ENCODE measurements at places on chromosomes 12 and 14. TPM values are rescaled to one million over a fixed set of nuclear protein-coding genes. Genes with fewer than 3 reads are reported as not detected.
A peak's percentile ranks its signal among the peaks of the same experiment; 100 is the strongest.

GRCh38 chr14:103384450-103385151, 614 bp upstream of the MARK3 start:
- peak overlapping the region; percentile 98 for H3K27ac ChIP-seq
- no peaks in the 10 kb centered on the region for H3K36me3 ChIP-seq

DNA sequence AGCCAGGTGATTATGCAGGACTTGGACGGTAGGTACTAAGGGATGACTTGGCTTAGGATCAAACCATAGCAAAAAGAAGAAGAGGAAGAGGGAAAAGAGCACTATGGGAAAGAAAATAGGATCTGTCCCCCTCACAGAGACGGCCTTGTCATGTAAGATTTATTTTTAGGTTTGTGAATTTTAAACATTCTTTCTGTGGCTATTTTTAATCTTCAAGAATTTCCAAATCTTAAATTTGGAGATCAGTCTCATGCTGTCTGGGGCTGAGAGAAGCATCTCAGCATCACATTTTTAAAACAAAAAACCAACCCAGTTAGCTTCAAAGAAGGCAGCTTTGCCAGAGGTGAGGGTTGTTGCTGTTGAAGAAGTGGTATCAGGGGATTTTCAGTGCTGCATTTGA, 52.6 kb upstream of the STRN3 start:
- H3K27me3 ChIP-seq, result no peaks in the 10 kb centered on the region
- no peaks in the 10 kb centered on the region for H3K36me3 ChIP-seq
- H3K27ac ChIP-seq, result no peak overlapping the region
- H3K4me3 ChIP-seq, result no peak overlapping the region
- no peak for DNase-seq
- no peaks in the 10 kb centered on the region for H3K4me1 ChIP-seq

TSHR gene
- total RNA-seq, result not detected

IGF1 gene
- total RNA-seq, result 18.9 TPM

GRCh38 chr12:120925740-120926563, 21.8 kb upstream of the SPPL3 start:
- no peak overlapping the region for H3K4me3 ChIP-seq
- H3K36me3 ChIP-seq, result no peaks in the 10 kb centered on the region
- no peak overlapping the region for H3K27ac ChIP-seq
- H3K27me3 ChIP-seq, result no peaks in the 10 kb centered on the region
- no peaks in the 10 kb centered on the region for H3K4me1 ChIP-seq

GRCh38 chr12:25054783-25055144, 105.9 kb upstream of the BCAT1 start:
- no peaks in the 10 kb centered on the region for H3K36me3 ChIP-seq
- H3K27me3 ChIP-seq, result no peaks in the 10 kb centered on the region
- H3K27ac ChIP-seq, result no peak overlapping the region

GRCh38 chr12:114790276-114790675, 106.3 kb upstream of the TBX3 start:
- H3K27ac ChIP-seq, result no peak overlapping the region
- no peak overlapping the region for H3K4me3 ChIP-seq
- no peaks in the 10 kb centered on the region for H3K36me3 ChIP-seq

DNA sequence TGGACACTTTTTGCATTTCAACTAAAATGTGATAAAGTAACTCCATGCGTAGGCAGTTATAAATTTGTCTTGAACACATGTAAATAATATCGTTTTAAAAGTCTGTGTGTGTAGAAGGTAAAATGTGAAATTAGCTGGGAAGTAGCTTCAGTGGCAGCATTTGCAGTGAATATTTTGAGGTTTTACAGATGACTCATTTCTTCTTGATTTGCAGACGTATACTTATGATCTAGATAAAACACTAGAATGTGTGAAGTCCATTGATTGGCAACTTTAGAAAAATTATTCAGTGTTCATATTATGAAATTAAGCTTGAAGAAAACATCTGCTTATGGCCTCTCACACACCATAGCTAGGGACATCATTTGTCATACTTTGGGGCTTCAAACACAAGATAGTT, 788.6 kb upstream of the NOVA1 start:
- H3K27me3 ChIP-seq, result no peaks in the 10 kb centered on the region
- no peak for DNase-seq
- H3K27ac ChIP-seq, result no peak overlapping the region
- no peaks in the 10 kb centered on the region for H3K4me1 ChIP-seq

DNA sequence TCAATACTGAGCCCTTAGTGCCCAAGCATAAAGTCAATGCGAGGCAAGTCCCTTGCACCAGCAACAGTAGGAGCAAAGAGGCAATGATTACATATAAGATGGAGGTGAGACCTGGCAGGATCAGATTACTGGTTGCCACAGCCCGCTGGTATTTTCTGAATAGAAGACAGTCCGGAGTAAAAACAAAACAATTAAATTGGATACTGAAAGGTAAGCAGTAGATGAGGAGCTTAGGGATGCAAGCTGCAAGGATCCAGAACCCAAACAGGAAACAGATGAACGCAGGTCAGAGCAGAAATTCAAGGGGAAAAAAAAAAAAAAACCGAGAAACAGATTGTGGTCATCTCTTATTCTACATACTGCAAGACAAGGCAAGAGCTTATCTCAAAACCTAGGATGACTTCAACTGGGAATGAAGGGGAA, 119.6 kb downstream of the MED13L start:
- H3K4me3 ChIP-seq, result no peak overlapping the region
- no peak overlapping the region for H3K27ac ChIP-seq
- H3K27me3 ChIP-seq, result no peaks in the 10 kb centered on the region
- no peaks in the 10 kb centered on the region for H3K36me3 ChIP-seq
- peaks cover 41% of the 10 kb centered on the region for H3K4me1 ChIP-seq

DNA sequence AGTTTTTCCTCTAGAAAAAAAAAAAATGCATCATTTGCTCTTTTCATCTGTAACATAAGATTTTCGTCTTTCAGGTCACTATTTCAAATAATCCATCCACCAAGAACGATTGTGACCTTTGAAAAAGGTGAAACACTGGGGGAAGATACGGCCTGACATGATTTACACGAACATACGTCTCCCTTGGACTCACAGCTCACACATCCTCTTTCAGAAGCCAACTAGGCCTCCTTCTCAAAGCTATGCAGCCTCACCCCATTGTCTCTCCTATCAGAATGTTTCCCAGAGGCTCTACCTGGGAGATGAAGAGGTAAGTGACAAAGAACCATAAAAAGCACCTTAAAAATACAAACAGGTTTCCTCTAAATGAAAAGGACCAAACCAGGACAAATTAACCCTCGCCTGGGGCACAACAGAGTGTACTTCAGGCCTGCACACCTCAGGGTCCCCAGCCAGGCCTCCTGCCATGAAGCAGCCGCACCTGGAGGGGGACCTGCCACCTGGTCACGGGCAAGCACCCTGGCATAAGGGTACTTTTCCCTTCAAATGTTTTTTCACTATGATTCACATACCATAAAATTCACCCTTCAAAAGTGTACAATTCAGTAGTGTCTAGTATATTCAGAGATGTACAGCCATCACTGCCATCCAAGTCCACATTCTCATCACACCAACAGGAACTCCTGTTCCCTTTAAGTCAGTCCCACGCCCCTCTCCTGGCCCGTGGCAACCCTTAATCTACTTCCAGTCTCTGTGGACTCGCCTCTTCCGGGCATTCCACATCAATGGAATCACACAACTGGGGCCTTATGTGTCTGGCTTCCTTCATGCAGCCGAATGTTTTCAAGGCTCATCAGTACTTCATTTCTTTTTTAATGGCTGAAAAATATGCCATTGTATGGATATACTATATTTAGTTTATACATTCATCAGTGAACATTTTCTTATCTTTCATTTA, 5.4 kb downstream of the SLC15A4 start:
- H3K36me3 ChIP-seq, result no peaks in the 10 kb centered on the region
- H3K27me3 ChIP-seq, result no peaks in the 10 kb centered on the region
- H3K4me3 ChIP-seq, result no peak overlapping the region
- peak; percentile 37 for DNase-seq
- peak overlapping the region; percentile 90 for H3K27ac ChIP-seq

DNA sequence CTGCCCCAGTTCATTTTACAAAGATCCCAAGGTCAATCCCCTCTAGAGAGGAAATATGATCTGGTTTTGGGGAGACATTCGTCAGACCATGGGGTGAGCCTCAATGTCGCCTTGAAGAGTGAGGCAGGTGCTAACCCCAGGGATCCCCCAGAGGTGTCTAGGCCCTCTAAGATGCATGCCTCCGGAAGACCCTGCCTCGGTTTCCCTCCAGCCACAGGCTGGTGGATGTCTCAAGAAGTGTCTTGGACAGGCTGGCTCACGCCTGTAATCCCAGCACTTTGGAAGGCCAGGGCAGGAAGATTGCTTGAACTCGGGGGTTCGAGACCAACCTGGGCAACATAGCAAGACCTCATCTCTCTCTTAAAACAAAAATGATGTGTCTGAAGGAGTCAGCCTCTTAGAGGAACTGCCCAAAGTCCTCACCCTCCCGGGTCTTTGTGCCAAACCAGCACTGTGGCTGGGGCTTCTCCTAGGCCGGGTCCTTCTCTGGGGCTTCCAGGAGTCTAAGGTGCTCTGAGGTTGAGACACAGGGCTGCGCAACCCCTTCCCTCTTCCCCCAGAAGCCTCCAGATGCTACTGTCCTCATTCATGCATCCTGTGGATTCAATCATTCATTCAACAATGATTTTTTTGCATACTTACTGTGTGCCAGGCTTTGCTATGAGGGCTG, 24.7 kb upstream of the BEGAIN start:
- H3K4me1 ChIP-seq, result peaks cover 3% of the 10 kb centered on the region
- no peak overlapping the region for H3K27ac ChIP-seq
- no peaks in the 10 kb centered on the region for H3K36me3 ChIP-seq
- peak; percentile 18 for DNase-seq

GRCh38 chr12:22318108-22318737, 16.3 kb downstream of the ST8SIA1 start:
- no peaks in the 10 kb centered on the region for H3K4me1 ChIP-seq
- no peak overlapping the region for H3K27ac ChIP-seq
- H3K4me3 ChIP-seq, result no peak overlapping the region
- no peaks in the 10 kb centered on the region for H3K27me3 ChIP-seq

- H3K27me3 ChIP-seq, result no peaks in the 10 kb centered on the region
- no peak overlapping the region for H3K4me3 ChIP-seq
- peaks cover 15% of the 10 kb centered on the region for H3K4me1 ChIP-seq
- no peaks in the 10 kb centered on the region for H3K36me3 ChIP-seq
- no peak for DNase-seq
These were observed 13.7 kb downstream of the ETV6 start for GRCh38 chr12:11663130-11663529.

DNA sequence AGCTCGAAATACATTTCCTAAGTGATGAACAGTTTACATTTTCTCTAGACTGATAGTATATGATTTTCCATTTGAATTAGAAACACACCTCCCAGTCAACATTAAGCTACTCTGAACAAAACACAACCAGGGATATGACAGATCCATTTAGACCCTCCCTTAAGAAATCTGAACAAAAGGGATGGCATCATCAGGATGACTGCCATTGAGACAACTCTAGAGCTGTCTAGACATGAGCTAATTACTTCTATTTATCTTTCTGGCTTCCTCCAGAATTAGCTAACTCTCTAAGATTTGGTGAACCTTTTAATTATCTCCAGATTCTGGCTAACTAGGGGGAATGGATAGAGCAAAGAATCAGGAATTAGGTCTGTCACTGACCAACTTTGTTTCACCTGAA, 92.9 kb upstream of the IGF1 start:
- H3K4me1 ChIP-seq, result no peaks in the 10 kb centered on the region
- no peak overlapping the region for H3K4me3 ChIP-seq
- no peaks in the 10 kb centered on the region for H3K27me3 ChIP-seq
- H3K36me3 ChIP-seq, result no peaks in the 10 kb centered on the region
- DNase-seq, result no peak

GRCh38 chr12:55702861-55703260, 4.8 kb downstream of the ITGA7 start:
- no peak overlapping the region for H3K27ac ChIP-seq
- DNase-seq, result no peak
- no peak overlapping the region for H3K4me3 ChIP-seq

GRCh38 chr12:38921025-38921677, 15.8 kb upstream of the CPNE8 start:
- H3K36me3 ChIP-seq, result no peaks in the 10 kb centered on the region
- peak; percentile 32 for DNase-seq
- no peak overlapping the region for H3K27ac ChIP-seq
- H3K27me3 ChIP-seq, result no peaks in the 10 kb centered on the region
- H3K4me1 ChIP-seq, result no peaks in the 10 kb centered on the region

LBHD2 gene
- total RNA-seq, result not detected

DAO gene
- total RNA-seq, result 39.9 TPM

GRCh38 chr14:32393119-32393518, 64.0 kb downstream of the AKAP6 start:
- no peak overlapping the region for H3K27ac ChIP-seq
- H3K36me3 ChIP-seq, result no peaks in the 10 kb centered on the region
- no peak for DNase-seq
- no peak overlapping the region for H3K4me3 ChIP-seq
- no peaks in the 10 kb centered on the region for H3K27me3 ChIP-seq
- no peaks in the 10 kb centered on the region for H3K4me1 ChIP-seq

DNA sequence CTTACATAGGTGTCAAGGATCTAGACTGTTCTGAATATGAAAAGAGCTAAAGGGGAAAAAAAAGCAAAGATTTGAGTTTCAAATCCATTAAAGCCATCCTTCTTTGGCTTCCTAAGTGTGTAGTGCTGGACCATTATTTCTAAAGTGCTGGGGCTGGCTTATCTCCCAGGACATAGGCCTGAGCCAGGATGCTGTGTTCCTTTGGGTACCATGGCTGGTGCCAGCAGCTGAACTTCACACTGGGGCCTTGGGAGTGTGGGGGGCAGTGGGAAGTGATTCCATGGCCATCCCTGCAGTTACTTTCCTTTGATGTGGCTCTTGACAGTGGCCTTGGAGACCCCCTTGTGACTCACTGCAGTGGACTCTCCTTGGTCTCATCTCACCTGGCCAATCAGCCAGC, 20.8 kb downstream of the PRMT8 start:
- H3K36me3 ChIP-seq, result no peaks in the 10 kb centered on the region
- H3K27me3 ChIP-seq, result no peaks in the 10 kb centered on the region
- H3K4me3 ChIP-seq, result no peak overlapping the region
- H3K4me1 ChIP-seq, result no peaks in the 10 kb centered on the region
- DNase-seq, result no peak

RDH12 gene
- 1.1 TPM for total RNA-seq

SMIM41 gene
- not detected for total RNA-seq

DNA sequence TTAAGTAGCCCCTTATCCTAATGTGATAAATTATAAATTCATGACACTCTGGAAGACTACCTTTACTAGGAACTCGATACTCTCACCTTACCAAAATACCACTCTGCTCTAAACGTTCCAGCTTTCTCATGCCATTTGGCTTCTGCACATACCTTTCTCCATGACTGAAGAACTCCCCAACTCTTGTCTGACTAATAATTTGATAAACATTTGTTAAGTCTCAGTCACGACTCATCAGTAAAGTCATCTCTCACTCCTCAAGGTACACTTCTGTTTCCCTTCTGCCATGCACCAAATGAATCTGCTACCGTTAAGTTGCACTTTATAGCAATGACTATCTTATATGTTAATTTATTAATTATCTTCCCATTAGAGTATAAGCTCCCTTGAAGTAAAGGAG, 498.3 kb upstream of the NOVA1 start:
- no peaks in the 10 kb centered on the region for H3K4me1 ChIP-seq
- DNase-seq, result no peak
- no peaks in the 10 kb centered on the region for H3K27me3 ChIP-seq

- H3K36me3 ChIP-seq, result no peaks in the 10 kb centered on the region
- DNase-seq, result no peak
- no peaks in the 10 kb centered on the region for H3K4me1 ChIP-seq
- peak overlapping the region; percentile 57 for H3K27ac ChIP-seq
These were observed 496 bp downstream of the PPP2R5C start for GRCh38 chr14:101761881-101762529.

ACVRL1 gene
- total RNA-seq, result 2.9 TPM

- H3K36me3 ChIP-seq, result no peaks in the 10 kb centered on the region
- H3K27me3 ChIP-seq, result no peaks in the 10 kb centered on the region
- no peak overlapping the region for H3K27ac ChIP-seq
- no peak overlapping the region for H3K4me3 ChIP-seq
- DNase-seq, result no peak
These were observed 8.7 kb upstream of the TMEM63C start for GRCh38 chr14:77172916-77173315.
